ENCODE measurements at places on chromosomes 5 and 9.

- H3K27ac ChIP-seq: no peak overlapping the region
- no peak for DNase-seq
- H3K27me3 ChIP-seq: no peaks in the 10 kb centered on the region
- no peaks in the 10 kb centered on the region for H3K4me1 ChIP-seq
Measured at GRCh38 chr5:99010294-99010693, 81.5 kb upstream of the CHD1 start.

DNA sequence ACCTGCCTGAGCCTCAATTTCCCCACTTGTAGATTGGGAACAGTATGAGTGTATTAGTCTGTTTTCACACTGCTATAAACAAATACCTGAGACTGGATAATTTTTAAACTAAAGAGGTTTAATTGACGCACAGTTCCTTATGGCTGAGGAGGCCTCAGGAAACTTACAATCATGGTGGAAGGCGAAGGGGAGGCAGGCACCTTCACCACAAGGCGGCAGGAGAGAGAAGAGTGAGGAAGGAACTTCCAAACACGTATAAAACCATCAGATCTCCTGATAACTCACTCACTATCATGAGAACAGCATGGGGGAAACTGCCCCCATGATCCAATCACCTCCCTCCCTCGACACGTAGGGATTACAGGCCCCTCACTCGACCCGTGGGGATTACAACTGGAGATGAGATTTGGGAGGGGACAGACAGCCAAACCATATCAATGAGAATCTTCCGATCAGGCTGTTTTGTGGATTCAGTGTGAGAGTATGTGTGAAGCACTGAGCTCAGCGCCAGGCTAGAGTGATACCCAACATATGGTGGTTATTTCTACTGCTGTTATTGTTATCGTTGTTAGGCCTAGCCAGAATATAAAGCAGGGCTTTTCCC lies 14.6 kb upstream of the LMX1B start:
- H3K27ac ChIP-seq: no peak overlapping the region
- no peak for DNase-seq
- H3K4me3 ChIP-seq: no peak overlapping the region
- H3K36me3 ChIP-seq: no peaks in the 10 kb centered on the region
- peaks cover 8% of the 10 kb centered on the region for H3K27me3 ChIP-seq

DNA sequence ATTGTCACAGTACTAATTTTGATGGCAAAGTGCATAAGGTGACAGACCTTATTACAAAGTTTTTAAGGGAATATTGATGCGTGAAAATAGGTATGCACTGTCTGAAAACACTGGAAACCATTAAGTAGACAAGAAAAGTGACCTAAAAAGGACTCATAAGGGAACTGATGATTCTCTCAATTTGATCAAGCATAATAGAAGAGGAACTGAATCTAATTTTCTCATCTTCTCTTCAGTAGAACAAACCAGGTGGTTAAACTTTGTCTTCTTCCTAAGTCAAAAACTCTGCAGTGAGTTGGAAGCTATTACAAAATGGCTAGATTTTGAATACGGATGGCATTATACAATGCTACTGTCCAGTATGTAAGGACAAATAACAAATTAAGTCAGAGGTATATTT lies 53.4 kb downstream of the RNF145 start:
- H3K27me3 ChIP-seq: no peaks in the 10 kb centered on the region
- H3K4me3 ChIP-seq: no peak overlapping the region
- H3K4me1 ChIP-seq: peaks cover 5% of the 10 kb centered on the region
- H3K27ac ChIP-seq: no peak overlapping the region
- peaks cover 65% of the 10 kb centered on the region for H3K36me3 ChIP-seq
- DNase-seq: no peak

DNA sequence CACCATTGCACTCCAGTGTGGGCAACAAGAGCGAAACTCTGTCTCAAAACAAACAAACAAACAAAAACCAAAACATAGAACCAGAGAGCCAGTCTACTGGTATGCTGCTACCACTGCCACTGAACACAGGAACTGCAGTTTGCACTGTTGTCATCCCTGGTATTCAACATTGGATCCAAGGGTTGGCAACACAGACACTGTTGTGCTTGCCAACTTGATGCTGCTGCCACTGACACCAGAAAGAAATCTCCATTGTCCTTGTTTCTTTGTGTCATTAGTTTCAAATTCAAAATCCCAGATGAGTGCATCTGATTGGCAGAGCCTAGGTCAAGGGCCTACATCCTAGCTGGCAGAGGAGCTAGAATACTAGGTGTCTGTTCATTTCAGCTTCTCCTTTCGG lies 16.2 kb downstream of the HINT1 start:
- H3K4me3 ChIP-seq: no peak overlapping the region
- H3K27ac ChIP-seq: no peak overlapping the region
- no peaks in the 10 kb centered on the region for H3K4me1 ChIP-seq
- no peaks in the 10 kb centered on the region for H3K27me3 ChIP-seq
- no peaks in the 10 kb centered on the region for H3K36me3 ChIP-seq
- DNase-seq: no peak

DNA sequence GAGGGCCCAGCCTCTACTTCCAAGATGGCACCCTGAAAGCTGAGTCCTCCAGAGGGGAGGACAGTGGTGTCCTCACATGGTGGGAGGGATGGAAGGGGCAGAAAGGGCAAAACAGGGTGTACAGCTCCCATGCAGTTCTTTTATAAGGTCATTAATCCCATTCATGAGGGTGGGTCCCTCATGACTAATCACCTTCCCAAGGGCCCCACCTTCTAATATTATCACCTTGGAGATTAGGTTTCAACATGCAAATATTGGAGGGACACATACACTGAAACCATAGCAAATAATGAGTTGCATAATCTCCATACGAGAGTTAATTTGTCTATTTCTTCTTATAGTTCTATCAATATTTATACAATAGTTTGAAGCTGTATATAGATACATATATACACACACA lies 5.8 kb upstream of the ZBTB43 start:
- H3K27ac ChIP-seq: no peak overlapping the region
- no peaks in the 10 kb centered on the region for H3K36me3 ChIP-seq
- no peak for DNase-seq
- no peaks in the 10 kb centered on the region for H3K4me1 ChIP-seq
- H3K27me3 ChIP-seq: no peaks in the 10 kb centered on the region

DNA sequence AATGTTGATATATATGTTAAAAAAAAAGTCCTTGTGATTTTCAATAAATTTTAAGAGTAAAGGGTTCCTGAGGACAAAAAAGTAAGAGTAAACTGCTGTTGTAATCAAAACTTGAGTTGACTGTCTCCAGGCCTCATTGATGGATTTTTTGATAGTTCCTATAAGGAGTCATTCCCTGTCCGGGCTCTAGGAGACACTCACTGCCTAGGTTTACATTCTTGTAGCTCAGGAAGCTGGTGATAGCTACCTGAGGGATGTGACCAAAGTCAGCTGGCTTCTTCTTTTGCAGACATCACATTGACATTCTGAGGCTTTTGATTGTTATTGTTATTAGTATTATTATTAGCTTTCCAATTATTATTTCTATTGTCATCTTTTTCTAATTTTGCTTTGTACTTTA lies 116.5 kb upstream of the FBXL7 start:
- no peaks in the 10 kb centered on the region for H3K4me1 ChIP-seq
- H3K36me3 ChIP-seq: no peaks in the 10 kb centered on the region
- no peak overlapping the region for H3K27ac ChIP-seq
- no peak for DNase-seq
- H3K27me3 ChIP-seq: no peaks in the 10 kb centered on the region
- H3K4me3 ChIP-seq: no peak overlapping the region

- peaks cover 26% of the 10 kb centered on the region for H3K36me3 ChIP-seq
- H3K27ac ChIP-seq: no peak overlapping the region
Measured at GRCh38 chr5:668283-668995, 24.7 kb downstream of the TPPP start.
